Liver (tissue), 10 donors: ENCODE measurements at places on chromosomes 11 and 22.
A peak's percentile ranks its signal among the peaks of the same experiment; 100 is the strongest.

DNA sequence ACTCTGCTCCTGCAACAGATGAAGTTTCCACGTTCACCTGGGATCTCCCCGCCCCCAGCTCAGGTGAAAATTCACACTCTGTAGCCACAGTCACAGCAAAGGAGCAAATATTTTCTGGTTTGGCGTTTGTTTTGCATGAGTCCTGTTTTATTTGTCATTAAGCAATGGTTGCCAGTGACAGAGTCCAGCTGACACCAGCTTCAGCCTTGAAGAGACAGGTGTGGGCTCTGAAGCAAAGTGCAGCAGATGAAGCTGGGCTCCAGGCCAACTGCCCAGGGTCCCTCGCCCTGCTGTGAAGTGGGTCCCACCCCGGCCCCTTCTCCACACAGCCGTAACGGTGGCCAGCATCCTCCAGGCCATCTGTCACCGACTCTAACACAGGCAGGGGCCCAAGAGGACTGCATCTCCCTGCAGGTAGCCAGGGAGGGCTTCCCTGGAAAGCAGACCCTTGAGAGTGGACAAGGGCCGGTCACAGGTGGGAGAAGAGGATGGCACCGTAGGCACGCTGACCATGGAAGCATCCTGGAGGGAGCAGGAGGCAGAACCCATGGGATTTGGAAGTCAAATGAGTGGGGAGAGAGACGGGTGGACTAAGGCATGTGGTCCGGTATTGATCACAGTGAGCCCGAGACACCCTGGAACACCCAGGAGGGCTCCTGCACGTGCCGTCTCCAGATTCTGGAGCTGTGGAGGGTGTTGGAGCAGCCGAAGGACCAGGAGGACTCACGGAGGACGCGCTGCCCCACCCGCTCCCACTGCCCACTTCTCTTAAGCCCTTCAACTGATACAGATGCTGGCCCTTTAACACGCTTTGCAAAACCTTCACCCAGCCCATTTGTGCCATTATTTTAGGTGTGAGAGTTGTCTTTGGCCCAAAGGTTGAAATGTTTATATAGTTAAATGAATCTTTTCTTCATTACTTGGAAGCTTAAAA, 294.5 kb downstream of the BRD1 start:
- DNase-seq: peak; percentile 50

- no peak for DNase-seq
These were observed 99.4 kb downstream of the SHANK2 start for GRCh38 chr11:71153005-71153390.

DNA sequence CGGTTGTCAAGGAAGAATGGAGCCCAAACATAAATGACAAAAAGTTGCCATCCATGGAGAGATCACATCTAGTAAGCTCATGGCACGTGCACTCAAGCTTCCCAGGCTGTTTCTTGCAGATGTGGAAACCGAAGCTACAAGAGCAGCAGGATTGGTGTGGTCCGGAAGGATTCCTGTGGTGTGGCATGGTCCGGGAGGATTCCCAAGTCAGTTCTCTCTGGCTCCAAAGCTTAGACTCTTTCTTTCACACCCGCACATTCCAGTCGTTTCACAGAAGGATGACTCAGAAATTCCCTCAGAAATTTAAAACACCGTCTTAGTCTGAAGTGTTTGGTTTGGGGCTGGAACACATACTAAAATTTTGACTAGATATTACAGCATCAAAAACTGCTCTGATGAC, 78.0 kb upstream of the DRD2 start:
- no peak for DNase-seq

- DNase-seq: no peak
These were observed 46.0 kb downstream of the C11orf91 start for GRCh38 chr11:33654594-33654993.

DNA sequence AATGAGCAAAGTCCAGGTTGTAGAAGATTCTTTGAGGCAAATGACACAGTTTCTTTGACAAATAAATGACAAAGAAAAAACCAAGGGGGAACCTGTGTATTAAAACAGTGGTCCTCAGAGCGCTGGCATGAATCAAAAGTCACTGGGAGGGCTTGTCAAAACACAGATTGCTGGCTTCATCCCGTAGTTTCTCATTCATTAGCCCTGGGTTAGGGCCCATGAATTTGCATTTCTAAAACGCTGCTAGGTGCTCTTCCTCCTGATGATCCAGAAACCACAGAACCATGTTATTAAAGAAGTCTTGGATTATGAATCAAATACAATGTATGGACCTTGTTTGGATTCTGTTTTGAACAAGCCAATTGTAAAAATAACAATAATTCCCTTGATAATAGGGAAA, 92.7 kb downstream of the YAP1 start:
- DNase-seq: no peak

- peak; percentile 24 for DNase-seq
These were observed 25.4 kb upstream of the FXYD2 start for GRCh38 chr11:117849781-117850414.

DNA sequence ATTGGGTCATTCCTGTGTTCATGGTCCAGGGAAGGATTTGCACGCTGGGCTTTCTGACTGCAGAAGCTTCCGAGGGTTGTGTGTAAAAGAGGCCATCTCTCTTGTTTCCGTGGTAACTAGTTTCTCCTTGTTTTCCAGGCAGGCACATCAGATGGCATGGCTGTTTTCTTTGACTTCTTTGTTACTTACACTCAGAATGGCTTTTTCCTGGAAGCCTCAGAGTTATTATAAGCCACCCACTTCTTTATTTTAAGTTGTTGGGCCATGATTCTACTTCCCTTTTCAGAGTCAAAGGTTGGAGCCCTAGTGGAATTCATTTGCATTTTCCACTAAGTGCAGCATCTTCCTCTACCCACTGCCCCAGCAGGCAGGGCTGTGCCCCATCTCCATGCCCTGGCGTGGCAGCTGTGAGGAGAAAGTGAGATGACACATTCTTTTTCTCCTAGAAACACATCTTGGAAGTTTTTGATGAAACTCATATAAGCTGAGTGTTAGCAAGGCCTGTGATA, 94.9 kb downstream of the PRR5L start:
- no peak for DNase-seq

GRCh38 chr11:90558328-90558865, 335.5 kb upstream of the CHORDC1 start:
- DNase-seq: no peak

DNA sequence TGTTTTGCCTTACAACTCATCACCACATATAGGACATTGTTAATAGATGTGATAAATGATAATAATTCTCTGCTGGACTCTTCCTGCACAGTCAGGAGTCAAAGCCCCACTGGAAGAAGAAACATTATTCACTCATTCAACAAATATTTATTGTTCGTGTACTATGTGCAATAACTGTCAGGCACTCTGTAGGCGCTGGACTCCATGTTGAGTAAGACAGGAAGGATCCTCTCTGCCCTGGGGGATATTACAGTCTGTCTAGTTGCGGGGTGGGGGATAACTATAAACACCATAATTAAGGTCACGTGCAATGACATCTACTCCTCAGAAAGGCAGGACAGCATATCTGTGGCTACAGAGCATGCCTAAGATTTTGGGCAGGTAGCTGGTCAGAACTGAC, 281.1 kb downstream of the FAT3 start:
- DNase-seq: no peak

DNA sequence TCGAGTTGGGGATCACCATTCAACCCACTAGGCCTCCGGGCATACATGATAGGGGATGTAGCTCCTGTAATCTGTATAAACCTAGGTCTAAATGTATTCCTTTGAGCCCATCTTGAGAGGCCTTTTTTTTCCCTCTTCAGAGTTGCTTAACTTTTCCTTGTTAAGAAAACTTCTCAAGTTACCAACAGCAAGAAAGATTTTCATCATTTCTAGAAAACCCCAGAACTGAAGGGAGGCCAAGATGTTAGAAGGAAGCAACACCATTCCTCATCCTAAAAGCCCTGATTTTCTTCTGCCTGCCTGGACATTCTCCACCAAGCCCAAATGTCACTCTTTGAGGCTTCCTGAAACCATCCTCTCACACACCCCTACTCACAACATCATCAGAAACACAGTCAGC, 79.4 kb downstream of the TMPRSS5 start:
- DNase-seq: no peak

GRCh38 chr11:119691701-119692539, 37.1 kb downstream of the NECTIN1 start:
- DNase-seq: no peak

DNA sequence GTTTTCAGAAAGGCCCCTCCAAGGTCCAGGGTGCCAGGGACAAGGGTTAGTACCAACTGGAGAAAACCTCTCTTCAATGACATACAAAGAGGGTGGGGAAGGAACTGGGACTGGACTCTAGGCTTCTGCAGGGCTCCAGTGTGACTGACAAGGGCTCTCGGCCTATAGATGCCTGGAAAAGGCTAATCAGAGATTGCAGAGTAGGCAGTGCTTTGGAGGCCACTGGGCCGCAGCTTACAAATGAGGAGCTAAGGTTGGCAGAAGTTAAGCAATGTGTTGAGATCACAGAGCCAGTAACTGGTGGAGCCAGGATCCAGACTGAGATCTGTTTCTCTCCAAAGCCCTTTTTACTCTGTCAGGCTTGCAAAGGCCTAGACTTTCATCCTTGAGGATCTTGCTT, 7.4 kb upstream of the DGKZ start:
- no peak for DNase-seq

- no peak for DNase-seq
These were observed 82.1 kb downstream of the CADM1 start for GRCh38 chr11:115421992-115422689.

DNA sequence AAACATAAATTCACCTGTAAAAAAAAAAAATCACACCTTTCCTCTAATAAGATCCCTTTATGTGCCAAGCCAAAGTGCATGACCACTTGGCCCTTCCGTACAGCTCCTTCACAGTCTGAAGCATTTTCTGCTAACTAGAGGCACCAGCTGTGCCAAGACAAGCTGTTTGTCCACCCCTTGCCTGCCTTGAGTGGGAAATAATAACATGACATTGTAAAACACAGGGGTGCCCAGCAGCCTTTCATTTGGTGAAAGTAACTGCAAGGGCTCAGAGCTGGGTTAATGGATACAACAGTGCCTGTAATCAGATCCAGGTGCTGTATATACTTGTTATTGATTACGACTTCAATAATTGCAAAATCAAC, 59.2 kb downstream of the DDIAS start:
- no peak for DNase-seq

DNA sequence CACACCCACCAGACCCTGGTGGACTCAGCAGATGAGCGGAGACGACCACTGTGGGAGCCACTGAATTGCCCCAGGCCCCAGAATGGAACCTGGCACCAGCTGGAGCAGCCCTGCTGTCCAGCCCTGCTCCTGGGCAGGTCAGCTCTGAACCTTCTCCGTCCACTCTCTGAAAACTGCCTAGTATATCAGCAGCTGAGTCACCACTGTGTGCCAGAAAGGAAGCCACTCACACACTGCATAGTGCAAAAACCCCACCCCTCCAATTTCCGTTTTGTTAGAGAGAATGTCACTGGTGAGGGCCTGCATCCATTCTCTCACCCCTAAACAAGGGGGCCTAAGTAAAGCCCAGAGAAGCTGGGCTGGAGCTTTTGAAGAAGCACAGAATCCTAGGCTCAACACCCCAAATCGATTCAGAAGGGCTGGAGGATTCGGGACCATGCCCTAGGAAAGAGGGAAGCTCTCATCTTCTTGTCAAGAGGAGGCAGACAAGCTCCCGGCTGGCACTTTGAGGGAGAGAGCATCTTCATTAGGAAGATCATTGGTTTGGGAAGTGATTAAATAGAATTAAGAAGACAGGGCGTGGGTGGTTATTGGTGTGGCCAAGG, 44.5 kb downstream of the GALNT18 start:
- DNase-seq: peak; percentile 30

DNA sequence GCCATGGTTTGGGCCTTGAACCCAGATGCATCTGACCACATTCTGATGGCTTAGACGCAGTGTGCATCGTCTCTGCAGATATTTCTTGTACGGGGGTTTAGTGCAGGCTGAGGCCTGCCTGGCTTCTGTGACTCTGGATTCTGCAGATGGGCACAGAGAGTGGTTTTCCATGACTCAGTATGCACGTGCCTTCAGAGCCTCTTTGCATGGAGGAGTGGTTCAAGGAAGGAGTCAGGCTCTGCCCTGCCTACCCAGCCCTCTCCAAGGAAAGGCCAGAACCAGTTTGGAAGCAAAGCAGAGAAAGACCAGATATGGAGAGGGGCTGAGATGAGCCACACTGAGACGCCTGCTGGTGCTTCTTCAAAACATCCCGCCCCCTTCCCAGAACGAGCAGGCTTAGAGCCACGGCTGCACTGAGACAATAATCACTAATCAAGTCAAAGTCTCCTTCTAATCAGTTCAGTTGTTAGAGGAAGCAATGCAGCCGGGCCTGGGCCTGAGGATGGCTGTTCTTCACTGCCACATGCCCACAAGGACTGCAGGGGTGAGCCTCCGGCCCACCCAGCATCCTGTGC, 308.9 kb downstream of the NXPE2 start:
- no peak for DNase-seq

- DNase-seq: no peak
These were observed 11.9 kb upstream of the PRG2 start for GRCh38 chr11:57402188-57403002.

DNA sequence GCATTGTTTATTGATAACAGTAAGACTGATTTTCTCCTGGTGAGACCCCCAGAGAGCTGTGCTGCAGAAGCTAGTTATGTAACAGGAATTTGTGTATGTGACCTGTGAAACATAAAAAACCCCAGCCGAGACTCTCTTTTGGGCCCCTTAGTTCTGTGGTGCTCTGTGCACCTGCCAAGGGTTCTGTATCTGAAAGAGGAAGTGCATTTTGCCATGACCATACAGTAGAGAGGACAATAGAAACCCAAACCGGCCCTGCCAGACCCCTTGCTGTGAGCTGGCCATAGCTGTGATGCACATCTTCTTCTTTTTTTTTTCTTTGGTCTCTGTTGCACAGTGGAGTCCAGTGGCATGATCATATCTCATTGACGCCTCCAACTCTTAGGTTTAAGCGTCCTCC, 31.4 kb upstream of the APOL5 start:
- no peak for DNase-seq

DNA sequence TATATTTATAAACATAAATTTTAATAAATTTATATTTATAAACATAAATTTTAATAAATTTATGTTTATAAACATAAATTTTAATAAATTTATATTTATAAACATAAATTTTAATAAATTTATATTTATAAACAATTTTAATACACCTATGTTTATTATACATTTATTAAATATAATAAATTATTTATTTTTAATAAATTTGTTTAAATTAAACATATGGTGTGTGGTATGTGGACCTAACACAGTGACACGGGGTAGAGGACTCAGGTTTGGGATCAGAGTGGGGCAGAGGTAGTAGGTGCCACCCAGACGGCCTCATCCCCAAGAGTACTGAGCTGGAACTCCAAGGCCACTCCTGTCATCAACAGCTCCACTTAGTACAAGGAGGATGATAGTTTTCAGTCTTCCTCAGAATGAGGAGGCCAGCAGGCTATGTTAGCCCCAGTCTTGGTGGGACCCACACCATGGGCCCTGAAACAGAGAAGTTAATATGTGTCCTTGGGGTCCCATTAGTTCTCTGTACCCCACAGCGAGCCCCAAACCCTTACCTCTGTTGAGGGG, 46.7 kb upstream of the BID start:
- no peak for DNase-seq

- DNase-seq: no peak
These were observed 82.4 kb upstream of the CD44 start for GRCh38 chr11:35056391-35057093.

GRCh38 chr11:34558211-34558610, 44.6 kb upstream of the ELF5 start:
- DNase-seq: no peak
